NCI-H1436 (cell line): ENCODE measurements at places on chromosomes 13 and 19.

DNA sequence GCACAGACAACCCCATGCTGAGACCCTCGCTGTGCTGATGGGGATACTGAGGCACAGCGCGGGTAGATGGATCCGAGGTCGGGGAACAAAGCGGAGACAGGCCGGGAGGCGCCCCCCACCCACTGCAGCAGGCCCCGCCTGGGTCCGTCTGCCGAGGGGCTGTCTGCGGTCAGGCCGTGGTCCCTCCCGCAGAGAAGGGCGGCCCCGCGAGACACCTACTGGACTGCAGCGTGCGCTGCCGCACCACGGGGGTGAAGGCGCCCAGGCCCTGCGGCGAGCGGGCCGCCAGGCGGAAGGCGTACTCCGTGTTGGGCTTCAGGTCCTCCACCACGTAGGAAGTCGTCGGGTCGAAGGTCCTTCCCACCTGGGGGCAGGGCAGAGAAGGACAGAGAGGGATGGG, 101.9 kb downstream of the PTPRS start:
- no peak for DNase-seq

DNA sequence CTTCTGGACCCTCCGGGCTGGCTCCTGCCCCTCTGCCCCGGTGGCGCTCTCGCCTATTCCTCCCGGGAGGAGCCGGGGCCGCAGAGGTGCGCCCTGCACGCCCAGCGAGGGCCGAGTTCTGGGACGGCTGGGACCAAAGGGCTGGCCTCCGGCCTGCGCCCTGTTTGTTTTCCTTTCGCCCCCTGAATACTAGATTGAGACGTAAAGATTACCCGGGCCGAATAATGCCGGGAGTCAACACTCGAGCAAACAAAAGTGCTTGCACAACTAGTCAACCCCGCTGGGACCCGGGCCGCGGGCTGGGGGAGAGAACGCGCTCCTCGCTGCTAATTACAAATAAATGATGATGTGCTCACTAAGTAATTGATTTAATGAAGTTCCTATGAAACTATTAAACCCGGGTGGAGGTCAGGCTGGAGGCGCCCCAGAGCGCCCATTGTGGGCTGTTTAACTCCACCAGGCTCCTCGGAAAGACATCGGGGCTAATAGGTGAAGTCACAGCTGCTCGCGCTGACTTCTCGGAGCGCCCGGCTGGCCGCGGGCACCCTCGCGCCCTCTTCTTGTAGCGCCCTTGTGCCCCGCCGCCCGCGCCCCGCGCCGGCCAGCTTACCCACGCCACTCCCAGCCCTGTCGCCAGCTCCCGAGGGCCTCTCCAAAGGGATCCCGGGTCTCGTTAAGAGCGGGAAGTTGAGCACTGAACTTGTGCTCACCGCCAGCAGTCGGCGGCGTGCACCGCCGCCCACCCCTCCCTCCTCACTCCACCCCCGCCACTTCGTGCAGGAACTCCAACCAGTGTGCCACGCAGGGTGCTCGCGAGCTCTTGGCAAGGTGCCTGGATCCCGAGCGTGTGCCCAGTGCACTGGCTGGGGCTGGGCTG, 14.9 kb downstream of the ZIC5 start:
- DNase-seq = no peak

GRCh38 chr13:68440874-68441273, 1210.7 kb upstream of the PCDH9 start:
- no peak for DNase-seq

DNA sequence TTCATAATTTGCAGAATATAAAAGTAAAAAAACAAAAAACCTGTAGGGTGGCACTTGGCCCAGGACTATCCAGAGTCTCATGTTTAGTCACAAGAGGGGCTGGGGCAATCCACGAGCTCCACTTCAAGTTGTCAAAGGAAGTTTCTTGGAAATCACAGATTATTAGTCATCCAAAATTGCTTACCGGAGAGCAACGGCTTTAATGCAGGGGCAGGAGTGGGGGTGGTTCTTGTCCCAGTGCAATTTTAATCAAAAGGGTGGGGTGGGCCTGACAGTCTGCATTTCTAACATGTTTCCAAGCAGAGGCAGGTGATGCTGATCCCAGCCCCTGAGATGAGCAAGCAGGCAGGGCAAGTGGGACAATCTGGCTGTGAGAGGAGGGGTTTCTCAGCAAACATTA, 233.9 kb downstream of the ABCC4 start:
- no peak for DNase-seq

GRCh38 chr13:37769078-37769477, 100.5 kb downstream of the TRPC4 start:
- DNase-seq = no peak

DNA sequence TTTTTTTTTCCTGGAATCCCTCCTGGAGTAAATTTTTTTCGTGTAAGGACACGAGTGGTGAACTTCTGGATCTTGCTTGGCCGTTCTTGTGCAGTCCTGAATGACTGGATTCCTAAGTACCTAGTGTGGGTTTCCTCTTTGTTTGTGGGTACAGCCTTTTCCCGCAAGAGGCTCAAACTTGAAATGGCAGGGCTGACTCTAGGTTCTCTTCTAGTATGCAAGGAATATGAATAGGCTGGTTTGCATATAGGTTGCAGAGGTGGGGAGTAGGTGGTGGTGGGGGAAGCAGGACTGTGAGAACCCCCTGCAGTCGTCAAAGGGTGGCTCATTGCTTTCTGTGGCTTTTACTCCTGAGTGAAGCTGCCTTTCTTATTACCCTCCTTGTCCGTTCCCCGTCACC, 13.6 kb downstream of the UBAC2 start:
- no peak for DNase-seq

- DNase-seq = peak; percentile 4
Observed at GRCh38 chr19:11881151-11881800, 6.3 kb upstream of the ZNF69 start.

GRCh38 chr19:7860714-7861618, 13.2 kb downstream of the PRR36 start:
- DNase-seq = no peak

GRCh38 chr19:13961826-13962698, 9.8 kb downstream of the DCAF15 start:
- no peak for DNase-seq
